ENCODE measurements at places on chromosomes 11 and 22.

DNA sequence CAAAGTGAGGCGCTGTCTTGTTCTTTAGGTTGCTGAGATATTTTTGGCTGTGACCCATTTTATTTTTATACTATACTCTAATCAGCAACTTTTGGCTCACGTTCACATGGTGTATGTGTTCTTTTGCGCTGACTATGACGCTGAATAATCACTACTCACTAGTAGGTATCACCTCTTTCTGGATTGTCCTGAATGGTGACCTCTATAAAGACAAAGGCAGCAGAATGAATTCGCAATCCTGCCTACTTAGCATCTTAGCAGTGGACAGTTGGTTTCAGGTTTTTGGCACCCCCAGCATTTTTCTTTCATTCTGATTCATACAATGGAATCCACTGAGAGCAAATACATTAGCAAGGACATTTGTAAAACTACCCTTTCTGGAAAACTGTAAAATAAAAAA, 351.3 kb downstream of the JRKL start:
- DNase-seq, result no peak

- DNase-seq, result no peak
These were observed 53.9 kb downstream of the CTNND1 start for GRCh38 chr11:57815476-57815875.

DNA sequence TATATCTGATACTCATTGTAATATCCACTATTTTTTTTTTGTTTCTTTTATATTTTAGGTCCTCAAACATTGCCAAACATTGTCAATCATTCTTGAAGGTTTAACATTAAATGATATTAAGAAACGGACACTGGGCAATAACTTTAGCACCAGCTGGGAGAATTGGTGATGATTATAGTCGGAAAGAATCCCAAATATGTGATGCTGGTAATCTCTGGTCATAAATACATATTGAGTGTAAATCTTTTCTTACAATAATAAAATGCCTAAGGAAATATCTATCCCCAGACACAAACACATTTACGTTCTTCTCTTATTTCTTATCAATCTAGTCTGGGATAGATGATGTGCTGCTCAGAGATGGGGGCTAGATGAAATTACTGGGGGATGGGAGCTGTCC, 25.2 kb downstream of the OR51E2 start:
- DNase-seq, result no peak

DNA sequence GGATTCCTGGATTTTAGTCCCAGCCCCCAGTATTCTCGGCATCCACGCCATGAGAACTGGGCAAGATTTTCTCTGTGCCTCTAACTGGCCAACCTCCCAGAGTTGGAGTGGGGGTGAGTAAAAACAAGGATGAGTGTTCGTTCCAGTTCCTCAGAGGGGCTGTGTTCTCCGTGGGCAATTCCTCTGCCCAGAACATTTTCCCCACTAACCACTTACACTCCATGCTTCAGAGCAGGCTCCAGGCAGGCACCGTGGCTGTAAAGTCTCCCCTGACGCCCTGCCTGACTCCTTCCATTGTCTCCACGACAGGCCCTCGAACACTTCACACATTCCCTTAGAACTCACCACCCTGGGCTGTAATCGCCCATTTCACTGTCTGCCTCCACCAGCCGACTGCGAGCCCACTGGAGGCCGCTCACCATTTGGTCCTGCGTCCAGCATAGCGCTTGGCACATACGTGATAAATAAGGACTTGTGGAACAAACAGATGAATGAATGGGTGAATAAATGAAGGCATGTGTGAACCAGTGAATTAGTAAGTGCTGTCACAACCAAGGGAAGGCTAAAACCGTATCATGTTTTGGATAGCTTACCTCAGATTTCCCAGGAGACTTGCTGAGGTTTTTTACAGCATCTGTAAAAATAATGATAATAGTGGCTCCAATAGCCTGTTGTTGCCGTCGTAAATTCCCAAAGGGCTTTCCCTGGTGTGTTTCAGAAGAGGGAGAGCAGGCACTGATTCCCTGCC, 6.1 kb downstream of the APLNR start:
- DNase-seq, result no peak

- no peak for DNase-seq
These were observed 91.2 kb upstream of the CSNK2A3 start for GRCh38 chr11:11444027-11444803.

DNA sequence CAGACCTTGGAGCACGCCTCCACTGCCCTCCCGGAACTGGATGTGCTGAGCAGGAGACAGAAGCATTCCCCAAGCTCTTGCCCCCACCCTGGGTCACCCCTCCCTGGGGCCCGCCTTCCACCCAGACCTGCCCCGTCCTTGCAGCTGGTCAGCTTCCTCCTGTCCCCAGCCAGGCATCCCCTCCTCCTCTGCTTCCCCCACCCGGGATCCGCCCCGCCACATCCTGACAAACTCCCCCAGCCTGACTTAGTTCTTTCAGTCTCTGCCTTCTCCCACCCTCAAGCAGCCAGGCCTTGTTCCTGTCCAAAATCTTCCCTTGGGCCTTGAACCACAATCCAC, 1.1 kb upstream of the PLXNB2 start:
- no peak for DNase-seq

Data from GM04503 (cell line).